Activated CD4-positive, alpha-beta T cell treated with anti-CD3 and anti-CD28 coated beads for 36 hours (primary cell): ENCODE measurements at places on chromosomes 6 and 20.

DNA sequence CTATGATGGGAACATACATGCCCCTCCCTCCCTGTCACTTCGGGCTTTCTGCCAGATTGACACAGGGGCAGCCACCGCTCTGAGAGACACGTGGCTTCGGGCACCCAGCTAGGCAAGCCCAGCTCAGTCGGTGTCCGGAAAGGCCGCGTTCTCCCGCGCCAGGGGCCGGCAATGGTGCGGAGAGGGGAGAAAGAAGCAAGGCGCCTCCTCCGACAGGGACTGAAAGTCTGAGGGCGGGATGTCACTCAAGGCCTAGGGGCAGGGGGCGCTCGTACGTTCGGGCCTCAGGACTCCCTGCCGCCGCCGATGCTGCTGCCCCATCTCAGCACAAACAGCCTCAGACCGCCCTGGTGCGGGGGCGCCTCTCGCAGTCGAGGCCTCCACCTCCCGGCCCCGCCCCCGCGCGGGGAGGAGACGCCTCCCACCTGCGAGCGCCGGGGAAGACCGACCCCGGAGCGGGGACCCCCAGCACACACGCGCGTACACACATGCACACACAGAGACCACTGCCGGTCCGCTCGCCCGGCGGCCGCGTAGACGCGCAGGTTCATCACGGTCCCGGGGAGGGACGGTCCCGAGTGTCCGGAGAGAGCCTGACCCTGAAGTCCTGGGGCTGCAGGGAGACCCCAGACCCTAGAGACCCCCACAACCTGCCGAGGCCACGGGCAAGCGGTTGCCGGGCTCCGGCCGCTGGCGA, 1.9 kb downstream of the GRM4 start:
- DNase-seq: peak; percentile 75

DNA sequence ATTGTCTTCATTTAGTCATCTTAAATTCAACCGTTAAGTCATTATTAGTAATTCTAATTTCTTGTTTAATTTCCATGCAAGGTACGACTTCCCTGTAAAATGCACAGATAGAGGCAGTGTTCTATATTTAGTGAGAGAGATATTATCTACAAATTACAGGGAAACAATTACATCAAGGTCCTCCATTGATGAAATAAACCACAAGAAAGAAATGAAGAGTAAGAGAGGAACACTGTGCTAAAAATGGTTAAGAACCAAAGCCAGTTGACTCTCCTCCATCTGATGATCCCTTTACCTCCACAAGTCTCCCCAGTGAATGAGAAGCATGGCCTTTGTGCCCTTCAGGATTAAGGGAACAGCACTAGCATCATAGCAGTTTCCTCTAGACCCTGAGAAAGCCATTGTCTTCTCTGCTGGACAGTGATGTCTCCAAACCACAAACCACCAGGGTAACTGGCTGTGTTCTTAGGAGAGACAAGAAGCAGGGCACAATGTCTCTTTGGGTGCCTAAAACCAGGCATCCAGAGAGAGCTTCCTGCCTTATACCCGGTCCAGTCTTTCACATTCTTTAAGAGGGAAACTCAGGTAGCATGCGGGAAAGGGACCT, 38.1 kb downstream of the IRF4 start:
- no peak for DNase-seq

DNA sequence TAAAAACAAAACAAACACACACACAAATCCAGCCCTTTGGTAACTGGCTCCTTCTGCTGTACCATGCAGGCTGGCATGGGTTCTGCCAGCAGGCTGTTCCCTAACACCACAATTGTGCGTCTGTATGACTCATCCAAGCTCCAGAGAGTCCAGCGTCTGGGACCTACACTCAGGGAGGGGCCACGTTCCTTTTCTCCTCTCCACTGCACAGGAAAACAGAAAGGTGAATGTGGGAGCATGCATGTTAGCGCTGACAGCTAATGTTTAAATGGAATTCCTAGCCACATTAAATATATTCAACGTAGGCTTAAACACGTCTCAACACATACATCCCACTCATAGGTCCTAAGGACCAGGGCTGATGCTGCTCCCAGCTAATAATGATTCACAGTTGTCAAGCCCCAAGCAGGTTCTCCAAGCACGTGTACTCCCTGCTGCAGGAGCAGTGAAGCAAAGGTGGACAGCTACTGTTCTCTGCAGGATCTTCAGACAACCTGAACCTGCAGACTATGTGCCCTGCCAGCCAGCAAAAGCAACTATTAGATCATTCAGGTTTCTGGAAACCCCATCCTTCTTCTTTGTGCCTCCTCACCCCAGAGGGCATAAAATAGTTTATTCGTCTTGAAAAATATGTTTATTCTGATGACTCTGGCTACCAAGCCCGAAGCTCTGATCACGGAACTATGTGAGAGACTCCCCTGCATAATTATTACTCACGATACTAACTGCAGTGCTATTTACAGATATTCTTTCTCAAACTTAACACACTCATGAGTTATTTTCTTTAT, 20.9 kb downstream of the MAP1LC3A start:
- no peak for DNase-seq

DNA sequence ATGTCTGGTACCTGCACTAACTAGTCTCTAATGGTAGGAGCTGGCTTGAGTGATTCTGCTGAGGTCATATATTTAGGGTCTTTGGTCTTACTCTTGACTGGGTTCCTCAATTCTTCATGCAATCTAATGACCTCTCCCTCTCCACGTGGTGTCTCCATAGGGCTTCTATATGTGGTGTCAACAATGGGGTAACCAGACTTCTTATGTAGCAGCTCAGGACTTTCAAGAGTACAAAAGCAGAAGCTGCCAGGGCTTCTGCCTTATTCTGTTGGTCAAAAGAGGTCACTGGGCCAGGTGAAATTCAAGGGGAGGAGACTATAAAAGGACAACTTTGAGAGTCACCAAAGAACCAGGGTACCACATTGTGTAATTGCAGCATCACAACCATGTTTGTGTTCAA, 54.3 kb downstream of the NUS1 start:
- no peak for DNase-seq

DNA sequence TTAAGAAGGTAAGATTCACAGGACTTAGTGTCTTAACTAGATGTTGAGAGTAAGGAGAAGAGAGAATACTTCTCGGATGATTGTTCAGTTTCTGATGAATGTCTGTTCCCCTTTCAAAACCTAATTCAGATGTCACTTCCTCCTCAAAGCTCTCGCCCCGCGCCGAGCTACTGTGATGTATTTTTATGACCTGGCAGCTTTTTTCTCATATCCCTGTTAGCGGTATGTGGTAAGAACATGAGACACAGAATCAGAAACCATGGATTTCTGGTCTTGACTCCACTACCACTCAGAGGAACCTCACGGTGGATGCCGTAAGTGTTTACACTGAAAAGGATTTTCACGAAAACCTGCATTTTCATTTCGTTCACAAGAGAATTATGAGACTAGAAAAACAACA, 48.4 kb downstream of the CEP43 start:
- DNase-seq: peak; percentile 82

DNA sequence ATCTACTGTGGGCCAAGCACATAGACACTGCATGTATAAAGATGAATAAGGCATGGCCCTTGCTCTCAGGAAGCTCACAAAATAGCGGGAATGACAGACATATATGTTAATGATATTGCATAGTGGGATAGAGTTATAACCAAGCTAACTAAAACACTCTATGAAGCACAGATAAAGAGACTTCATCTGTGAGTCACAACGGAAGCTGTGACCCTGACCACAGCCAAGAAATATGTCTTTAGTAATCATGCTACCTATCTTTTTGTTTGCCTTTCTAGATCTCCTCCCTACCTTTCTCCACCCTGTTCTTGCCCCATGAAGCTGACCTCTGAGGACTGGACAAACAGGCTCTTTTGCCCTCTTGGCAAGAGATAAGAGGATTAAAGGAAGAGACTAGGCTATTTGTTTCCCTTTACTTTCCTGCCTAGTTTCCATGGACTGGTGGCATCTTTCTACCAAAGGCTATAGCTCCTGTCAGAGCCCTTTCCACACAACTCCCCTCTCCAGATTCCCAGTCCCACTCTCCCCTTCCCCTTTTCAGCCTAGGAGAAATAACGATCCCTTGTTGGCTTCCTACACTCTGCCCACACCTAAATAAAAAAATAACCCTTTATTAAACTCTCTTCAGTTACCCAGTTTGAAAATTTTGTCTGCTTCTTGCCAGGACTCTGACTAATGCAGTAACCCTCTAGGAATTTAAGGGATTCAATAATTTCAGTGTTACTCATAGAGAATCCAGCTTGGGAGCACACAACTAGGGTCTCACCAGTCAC, 504.9 kb upstream of the MARCKS start:
- no peak for DNase-seq

- no peak for DNase-seq
Observed at GRCh38 chr20:35598899-35599775, 16.5 kb upstream of the SPAG4 start.

DNA sequence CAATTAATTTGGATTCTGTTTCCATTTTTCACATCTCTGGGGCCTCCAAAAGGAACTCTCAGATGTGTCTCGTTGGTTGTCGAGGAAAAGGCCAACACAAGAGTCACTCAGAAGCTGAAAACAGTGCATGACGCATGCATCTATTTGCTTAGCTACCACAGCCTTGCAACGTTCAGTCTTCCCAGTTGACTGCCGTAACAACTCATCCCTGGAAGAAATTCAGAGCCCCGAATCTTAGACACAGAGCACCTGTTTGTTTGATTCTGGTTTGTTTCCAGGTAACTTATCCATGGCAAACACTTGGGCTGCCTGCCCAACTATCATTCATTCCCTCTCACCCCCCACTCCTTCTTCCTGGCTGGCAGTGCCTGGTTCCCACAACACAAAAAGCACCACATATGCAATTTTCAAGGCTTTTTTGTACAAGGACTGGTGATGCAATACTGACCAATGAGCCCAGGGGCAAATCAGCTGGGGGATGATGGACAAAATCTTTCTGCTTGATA, 60.5 kb downstream of the ZMYND8 start:
- no peak for DNase-seq

DNA sequence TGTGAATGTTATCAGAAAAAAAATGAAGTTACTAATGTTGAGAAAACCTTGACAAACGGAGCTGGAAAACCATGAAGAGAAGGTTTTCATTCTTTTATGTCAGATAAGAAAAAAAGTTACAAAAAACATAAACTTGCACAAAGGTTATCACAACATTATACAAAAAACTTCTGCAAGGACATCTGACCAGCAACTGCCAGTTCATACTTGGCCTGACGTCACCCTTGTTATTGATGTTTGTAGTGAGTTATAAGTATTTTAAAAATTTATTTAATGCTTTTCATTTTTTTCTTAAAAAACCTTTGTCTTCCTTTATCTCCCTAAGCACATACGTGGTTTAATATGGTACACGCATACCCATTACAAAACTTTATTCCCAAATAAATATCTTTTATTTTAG, 16.3 kb downstream of the GSTA3 start:
- no peak for DNase-seq

DNA sequence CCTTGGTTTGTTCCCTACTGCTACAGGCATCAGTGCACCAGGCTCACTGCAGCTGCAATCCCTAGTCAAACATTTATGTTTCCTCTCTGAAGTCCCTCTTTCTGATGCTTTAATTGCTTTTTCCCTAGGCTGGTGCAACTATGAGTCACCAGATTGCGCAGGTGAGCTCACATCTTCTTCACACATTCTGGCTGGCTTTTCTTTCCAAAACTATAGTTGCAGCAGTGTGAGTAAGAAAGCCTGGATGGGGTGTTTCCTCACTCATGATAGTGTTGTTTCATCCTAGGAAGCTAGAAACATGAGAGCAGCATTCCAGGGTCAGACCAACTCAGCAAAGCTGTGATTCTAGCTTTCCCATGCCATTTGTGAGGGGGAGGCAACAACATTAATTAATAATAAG, 296.4 kb downstream of the PAX1 start:
- DNase-seq: no peak

- no peak for DNase-seq
Observed at GRCh38 chr6:49300443-49300842, 162.6 kb downstream of the MMUT start.

DNA sequence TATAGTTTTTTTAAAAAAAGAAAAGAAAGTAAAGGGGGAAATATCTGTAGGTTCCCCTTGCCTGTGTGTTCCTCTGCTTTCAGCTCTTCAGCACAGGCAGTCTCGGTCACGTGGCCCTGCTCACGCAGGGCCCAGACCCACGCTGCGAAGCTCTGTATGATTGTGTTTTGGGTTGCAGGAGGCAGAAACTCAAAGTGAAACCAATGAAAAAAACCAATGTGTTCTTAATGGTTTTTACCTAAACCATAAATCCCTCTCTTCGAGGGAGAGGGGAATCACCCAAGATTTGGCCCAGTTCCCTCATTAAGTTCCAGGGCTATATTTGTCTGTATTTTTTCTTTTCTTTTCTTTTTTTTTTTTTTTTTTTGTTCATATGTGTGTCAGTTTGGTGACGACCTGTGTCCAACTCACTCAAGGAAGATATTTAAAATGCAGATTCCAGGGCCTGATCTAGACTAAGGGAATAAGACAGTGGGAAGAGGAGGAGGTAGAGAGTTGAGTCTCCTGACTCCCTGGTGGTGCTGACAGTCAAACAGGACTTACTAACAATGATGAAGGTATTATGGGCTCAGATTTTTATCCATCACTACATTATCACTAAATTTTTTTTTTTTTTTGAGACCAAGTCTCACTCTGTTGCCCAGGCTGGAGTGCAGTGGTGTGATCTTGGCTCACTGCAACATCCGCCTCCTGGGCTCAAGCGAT, 33.8 kb upstream of the RREB1 start:
- DNase-seq: peak; percentile 87

- no peak for DNase-seq
Observed at GRCh38 chr6:4136354-4136831, 1.0 kb upstream of the ECI2 start.

GRCh38 chr20:56506103-56506502, 18.4 kb upstream of the FAM209A start:
- no peak for DNase-seq

DNA sequence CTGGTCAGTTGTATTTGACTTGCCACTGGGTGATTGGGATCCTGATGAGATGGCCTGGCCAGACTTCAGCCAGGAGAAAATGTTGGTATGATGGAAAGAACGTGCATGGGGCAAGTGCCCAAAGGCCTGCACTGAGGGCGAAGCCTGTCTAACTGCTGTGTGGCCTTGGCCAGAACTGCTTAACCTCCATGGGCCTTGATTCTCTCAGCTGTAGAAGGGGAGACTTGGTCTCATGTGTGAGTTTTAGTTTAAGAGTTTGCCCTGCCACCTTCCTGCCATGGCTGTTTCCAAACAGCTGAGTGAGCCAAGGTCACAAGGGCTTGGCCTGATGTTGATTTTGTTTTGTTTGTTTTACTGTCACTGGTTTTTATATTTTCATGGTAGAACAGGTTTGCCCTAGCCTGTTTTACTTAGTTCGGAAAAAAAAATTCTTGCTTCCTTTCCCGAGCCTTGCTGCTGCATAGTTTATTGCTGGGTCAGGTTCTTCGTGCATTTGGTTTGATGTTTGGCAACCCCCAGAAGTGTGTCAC, 35.3 kb downstream of the DSTN start:
- DNase-seq: no peak

DNA sequence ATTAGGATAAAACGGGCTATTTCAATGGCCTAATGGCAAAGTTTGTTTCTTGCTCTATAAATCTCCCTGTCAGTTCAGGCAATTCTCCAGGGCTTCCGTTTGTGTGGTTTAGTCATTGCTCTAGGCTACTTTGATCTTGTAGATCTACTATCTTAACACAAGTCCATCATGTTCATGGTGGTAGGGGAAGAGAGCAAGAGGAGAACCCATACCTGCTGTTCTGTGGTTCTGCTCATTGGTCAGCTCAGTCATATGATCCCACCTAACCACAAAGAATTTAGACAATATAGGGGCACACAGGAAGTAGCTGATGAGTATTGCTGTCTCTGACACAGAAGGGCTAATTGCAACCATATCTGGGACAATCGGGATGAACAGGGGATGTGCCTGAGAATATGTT, 4.9 kb upstream of the DEK start:
- DNase-seq: no peak
